WERI-Rb-1 (cell line): ENCODE measurements at places on chromosomes 12 and 14.
A peak's percentile ranks its signal among the peaks of the same experiment; 100 is the strongest.

GRCh38 chr14:69560826-69561225, 13.8 kb downstream of the CCDC177 start:
- no peak for DNase-seq

GRCh38 chr14:52950898-52951680, at the start of gene FERMT2:
Gene FERMT2, minus strand, starts transcription at chr14:52951050. Its CDS starts 482 bp downstream, at chr14:52950568.
- peak; percentile 90 for DNase-seq

GRCh38 chr12:6211421-6211869, 11.2 kb downstream of the CD9 start:
- DNase-seq, result no peak

DNA sequence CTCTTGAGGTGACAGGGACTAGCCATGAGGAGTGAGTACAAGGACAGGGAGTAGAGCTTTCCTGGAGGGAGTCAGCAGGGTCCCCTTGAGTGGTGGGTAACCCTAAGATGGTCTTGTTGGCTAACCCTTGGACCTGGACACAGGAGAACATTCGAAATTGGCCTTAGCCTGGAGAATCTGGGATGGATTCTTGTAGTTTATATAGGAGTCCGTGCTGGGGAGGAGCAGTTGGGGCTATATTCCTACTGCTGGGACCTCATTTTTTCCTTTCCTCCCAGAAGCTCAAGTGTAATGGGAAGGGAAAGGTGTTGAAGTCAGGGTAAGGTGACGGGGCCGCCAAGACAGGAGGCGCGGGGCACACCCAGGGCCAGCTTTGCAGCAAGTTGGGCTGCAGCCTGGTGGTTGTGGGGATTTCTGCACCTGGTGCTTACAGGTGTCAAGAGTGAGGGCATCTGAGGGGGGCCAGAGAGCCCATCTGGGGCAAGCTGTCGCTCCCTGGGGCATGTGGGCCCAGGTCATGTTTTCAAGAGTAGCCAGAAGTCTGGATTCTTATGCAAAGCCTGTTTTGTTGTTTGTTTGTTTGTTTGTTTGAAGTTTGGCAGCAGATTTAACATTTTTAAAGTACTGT, 5.1 kb downstream of the BCL7A start:
- DNase-seq, result no peak

GRCh38 chr14:101961011-101961721, 3.2 kb upstream of the DYNC1H1 start:
- peak; percentile 80 for DNase-seq

GRCh38 chr12:30364822-30365221, 330.8 kb downstream of the IPO8 start:
- DNase-seq, result no peak

- DNase-seq, result peak; percentile 64
Measured at GRCh38 chr12:51421266-51421884, 3.3 kb upstream of the SLC4A8 start.

- DNase-seq, result peak; percentile 87
Measured at GRCh38 chr12:113135178-113136127, at the start of gene RASAL1. Gene RASAL1, minus strand, starts transcription at chr12:113135761. Its CDS starts 299 bp downstream, at chr12:113135462.

GRCh38 chr12:122951979-122952892, 14.0 kb downstream of the ABCB9 start:
- peak; percentile 78 for DNase-seq

GRCh38 chr12:45257185-45257930, 41.5 kb downstream of the ANO6 start:
- no peak for DNase-seq

GRCh38 chr14:55450987-55451386, 10.6 kb upstream of the TBPL2 start:
- no peak for DNase-seq

DNA sequence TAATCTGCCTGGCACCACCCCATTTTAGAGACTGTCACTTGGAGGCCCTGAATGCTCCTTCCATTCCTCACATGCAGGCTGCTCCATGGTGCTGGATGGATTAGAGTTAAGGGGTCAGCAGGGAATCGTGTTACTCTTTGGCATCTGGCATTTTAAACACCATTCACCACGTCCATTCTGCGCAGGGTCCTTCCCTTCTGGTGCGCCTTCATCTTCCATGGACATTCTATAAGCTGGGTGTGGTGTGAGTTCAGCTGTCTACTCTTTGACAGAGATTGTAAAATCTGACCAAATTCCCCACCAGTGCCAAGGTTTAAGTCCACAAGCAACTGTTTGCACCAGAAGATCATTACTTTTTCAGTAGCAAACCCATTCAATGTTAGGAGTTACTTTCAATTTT, 47.8 kb downstream of the GIT2 start:
- DNase-seq, result no peak

DNA sequence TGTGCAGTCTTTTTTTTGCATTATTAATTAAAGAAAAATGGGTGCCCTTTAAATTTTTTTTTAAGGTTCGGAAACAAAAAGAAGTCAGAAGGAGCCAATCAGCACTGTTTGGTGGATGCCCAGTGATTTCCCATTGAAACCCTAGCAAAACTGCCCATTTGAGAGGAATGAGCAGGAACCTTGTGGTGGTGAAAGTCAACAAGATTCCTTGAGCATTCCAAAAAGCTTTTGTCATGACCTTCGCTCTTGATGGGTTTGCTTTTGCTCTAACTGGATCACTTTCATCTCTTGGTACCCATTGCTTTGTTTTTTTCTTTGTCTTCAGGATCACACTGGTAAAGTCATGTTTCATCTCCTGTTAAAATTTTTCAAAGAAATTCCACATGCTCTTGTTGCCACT, 54.1 kb downstream of the ADIPOR2 start:
- DNase-seq, result no peak

DNA sequence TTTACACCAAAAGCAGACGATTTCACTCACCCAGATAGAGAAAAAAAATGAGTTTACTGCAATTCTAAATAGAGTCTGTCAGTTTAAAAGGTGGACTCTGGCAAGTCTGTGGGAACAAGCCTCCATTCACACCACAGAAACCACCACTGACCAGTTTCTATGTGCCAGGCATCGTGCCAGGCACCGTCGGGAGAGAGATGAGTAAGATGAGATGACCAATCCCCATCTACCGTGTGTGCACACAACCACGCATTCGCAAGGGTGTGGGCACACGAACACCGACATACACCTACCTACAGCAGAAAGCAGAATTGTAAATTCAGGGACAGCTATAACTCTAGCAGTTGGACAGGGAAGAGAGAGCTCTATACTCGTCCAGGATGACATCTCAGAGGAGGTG, 58.3 kb downstream of the PRIMA1 start:
- DNase-seq, result no peak

DNA sequence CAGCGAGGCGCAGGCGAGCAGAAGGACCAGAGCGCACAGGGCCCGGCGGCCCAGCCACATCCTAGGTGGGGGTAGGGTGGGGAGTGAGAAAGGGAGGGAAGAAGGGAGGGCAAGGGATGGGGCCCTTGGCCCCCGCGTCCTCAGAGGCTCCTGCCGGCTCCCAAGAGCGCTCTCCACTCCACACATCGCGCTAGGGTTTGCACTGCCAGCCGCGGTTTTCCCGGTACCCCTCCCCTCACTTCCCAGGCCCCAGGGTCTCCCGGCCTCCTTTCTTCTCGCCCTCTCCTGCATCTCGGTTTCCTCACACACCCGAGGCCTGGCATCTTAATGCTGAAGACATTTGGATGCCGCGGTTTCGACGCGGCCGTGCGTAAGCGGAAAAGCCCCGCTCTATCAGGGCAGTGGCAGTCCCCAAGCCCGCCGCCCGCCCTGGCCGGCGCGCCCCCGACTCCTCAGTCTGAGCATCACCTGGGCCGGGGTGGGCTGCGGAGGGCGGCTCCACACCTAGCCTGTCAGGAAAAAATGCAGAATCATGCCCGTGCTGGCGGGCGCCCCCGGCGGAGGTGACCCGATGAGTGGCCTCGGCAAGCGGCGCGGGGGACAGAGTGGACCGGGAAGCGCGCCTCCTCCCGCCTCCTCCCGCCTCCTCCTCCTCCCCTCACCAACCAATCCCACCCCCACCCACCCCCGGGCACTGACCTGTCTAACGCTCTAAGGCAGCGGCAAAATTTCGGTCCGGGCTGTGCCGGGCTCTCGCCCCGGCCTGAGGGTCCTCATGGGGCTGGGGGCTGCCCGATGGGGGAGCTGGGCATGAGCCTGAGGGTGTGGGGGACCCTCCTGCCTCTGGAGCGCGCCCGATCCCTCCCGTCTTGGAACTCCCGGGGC, 686 bp downstream of the B4GALNT1 start:
- peak; percentile 63 for DNase-seq
